Activated CD4-positive, alpha-beta T cell treated with anti-CD3 and anti-CD28 coated beads, Interleukin-2, amount 50 U/mL, for 48 hours (primary cell): ENCODE measurements at places on chromosomes 4 and X.

- no peak for DNase-seq
Measured at GRCh38 chr4:153341575-153342090, 2.9 kb upstream of the MND1 start.

GRCh38 chr4:118797558-118798142 is 38.3 kb downstream of the SEC24D start:
- DNase-seq, result no peak

DNA sequence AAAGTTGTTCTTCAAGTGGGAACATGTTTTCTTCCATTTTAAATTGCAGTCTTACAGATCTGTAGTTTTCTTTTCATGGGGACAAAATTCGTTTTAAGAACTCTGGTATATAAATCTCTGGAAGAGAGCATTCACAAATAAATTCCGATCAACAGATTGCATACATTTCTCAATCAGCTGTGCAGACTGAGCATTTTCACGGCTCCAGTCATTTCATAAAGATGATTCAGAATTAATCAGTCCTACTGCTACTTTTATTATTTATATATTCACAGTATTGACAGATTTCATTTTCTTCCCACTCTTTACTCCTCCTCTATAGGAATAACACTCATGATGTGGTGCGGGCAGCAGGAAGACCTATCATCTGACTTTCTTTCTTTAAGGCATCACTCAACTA is 534.9 kb upstream of the FTHL17 start:
- DNase-seq, result no peak

GRCh38 chr4:141124224-141124623 is 9.0 kb downstream of the RNF150 start:
- no peak for DNase-seq

GRCh38 chr4:24664956-24665355 is 80.6 kb upstream of the DHX15 start:
- DNase-seq, result no peak

DNA sequence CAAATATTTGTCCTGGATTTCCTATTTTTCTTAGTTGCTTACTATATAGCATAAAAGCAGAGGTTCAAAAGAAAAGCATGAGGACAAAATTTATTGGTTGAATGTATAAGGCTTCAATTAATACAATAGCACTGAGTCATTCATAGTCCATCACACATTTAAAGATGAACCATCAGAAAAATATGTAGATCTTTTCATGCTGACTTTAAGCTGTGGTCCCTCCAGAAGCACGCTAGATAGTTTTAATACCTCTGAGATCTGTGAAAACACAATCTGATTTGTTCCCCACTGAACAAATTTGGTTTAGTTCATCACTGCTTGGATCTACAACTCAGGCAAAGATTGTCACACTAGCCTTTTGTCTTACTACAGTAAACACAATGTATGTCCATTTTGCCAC is 377.2 kb upstream of the ANXA10 start:
- no peak for DNase-seq

DNA sequence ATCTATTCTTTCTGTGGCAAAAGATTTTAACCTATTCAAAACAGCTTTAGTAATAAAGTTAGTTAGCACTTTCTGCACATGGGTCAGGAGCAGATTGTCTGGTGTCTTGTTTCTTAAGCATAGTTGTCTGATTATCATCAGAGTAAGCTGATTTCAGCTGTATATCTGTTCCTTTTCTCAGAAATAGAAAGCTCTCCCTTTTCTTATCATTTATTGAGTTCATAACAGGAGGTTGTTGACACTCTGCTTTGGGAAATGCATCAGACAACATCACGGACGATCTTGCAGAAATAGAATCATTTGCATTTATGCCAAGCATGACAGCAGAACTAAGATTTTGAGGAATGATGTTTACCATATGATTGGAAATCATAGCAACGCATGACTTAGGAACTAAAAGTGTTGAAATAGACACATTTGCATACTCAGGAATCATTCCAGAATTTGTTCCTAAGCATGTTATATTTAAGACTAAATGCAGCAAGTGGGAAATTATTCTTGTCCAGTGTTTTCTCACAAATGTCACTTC is 66.7 kb downstream of the RBMX2 start:
- no peak for DNase-seq

- no peak for DNase-seq
Measured at GRCh38 chrX:18174971-18175370, 45.7 kb downstream of the BEND2 start.
